ENCODE measurements at places on chromosomes 13 and 19. TPM values are rescaled to one million over a fixed set of nuclear protein-coding genes. Genes with fewer than 3 reads are reported as not detected.

PLVAP gene
- total RNA-seq: 32.8 TPM

DNA sequence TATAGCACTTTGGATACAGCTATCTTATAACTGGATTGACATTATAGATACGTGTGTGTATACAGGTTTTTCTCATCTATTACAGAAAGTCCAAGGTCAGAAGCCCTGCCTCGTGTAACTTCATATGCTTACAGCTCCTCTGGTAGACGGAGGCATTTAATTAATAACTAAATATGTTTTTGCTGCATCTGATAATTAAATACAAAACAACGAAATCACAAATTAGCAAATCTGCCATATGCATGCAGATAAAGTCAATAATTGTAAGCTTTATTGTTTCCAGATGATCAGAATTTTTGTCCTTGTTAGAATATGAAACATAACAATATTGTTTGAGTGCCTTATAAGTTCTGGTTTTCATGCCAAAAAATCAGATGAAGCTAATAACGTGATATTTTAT lies 717.7 kb downstream of the LIG4 start:
- no peak for DNase-seq

DNA sequence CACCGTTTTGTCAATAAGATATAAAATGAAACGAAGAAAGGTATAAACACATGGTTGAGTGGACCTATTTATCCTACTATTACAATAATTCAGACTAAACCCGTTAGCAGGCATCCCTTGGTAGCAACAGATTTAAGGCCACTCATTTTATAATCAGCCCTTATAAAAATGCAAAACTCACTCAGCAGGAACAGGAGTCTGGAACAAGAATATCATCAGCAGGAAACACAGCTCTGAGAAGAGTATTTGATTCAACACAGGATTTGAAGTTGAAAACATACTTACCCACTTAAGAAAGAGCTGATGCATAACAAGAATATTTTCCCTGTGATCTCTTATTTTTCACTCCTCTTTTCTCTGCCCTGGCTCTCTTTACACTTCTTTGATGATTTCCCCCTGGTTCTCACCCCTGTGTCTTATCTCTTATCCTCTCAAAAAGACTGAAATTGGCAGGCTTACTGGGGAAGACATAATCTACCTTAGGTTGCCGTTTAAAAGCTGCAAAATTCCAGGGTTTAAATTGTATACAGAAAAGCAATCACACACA lies 1722.7 kb downstream of the SLITRK5 start:
- DNase-seq: no peak

- DNase-seq: no peak
These were observed 245.7 kb downstream of the DNAJC15 start for GRCh38 chr13:43269037-43269481.

DNA sequence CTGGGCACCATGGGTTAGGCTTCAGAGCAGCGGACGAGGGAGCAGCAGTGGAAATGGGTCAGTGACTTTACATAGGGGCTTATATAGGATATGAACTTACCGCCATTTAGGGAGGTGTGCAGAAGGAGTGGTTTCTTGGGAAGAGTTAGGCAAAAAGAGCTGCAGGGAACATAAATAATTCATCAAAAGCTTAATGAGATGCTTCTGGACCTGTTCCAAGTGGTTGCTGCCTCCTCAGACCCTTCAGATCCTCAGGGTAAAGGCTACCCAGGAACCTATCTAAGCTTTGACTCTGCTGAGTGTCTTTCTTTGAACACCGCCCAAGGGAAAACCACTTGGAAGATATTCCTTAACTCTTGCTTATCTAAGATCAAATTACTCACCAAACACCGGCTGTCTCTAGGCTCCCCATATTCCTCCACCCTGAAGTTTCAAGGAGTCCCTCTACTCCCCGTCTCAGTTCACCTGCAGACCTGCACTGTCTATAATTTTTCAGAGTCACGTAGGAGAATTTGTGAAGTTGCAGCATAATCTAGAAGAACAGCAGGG lies at the start of gene IGFL4:
Gene IGFL4 (minus strand): TSS at position 51 of the 549 bp plus-strand sequence. CDS start 40 bp downstream, at position 11.
- DNase-seq: no peak

All from mucosa of descending colon (tissue), 3 donors.